ENCODE measurements at places on chromosomes 12 and 14.

- no peak for DNase-seq
These were observed 33.4 kb upstream of the TXNRD1 start for GRCh38 chr12:104182144-104182543.

DNA sequence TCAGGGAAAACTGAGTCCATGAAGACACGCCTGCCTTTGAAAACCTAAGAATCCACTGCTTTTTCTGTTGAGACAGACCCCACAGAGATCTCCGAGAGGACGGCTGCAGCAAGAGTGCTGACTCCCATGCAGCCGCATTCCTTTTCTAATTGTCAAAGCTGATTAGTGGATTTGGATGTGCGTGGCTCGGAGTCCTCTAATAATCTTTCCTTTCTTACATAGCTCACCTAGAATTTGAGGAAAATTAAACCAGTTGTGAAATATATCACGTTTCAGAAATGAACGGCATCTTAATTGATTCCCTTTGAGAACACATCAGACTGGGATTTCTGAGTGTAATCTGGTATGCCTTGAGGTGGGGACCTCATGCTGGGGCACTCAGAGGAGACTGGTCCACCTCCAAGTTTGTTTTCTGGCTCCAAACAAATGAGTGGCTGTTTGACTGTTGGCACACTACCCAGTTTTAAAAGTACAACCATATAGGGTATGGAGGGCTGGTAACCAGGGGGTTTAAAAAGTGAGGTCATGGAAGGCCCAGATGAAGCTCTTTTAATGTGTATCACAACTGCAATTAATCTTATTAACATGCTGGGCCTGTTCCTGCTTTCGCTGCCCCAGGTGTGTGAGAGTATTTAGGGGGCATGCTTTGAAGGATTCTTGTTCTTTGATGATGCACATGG is 63.3 kb downstream of the RASSF3 start:
- no peak for DNase-seq

DNA sequence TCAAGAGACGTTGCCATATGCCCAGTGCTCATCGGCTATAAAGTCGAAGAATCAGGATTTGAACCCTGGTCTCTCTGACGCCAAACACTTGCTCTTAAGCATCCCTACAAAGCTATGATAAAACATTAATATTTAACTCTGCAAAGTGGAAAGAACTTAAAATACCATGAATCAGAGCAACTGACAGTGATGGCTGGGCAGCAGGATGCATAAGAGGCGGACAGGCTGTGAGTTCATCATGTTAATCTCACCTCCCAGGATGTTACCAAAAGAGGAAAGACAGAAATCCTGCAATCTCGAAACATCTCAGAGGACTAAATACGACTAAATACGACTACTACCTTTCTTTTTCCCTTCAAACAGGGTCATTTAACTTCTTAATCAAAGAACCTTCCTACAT is 5.8 kb downstream of the DICER1 start:
- no peak for DNase-seq

DNA sequence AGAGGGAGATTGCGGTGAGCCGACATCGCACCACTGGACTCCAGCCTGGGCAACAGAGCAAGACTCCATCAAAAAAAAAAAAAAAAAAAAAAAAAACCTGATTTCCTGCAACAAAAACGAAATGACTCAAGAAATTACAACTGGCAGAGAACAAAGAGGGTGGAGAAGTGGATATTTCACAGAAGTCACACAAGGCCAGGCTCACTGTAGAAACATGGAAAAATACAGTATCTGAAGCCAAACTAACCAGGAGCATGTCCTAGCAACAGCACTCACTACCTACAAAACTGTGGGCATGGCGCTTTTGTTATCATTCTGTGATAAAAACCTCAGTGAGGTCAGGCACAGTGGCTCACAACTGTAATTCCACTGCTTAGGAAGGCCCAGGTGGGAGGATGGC is 11.7 kb upstream of the MMP17 start:
- no peak for DNase-seq

- DNase-seq = peak; percentile 61
These were observed 25.1 kb downstream of the MEG3 start for GRCh38 chr14:100850841-100851585.

GRCh38 chr12:64181430-64182291 is 40.4 kb downstream of the KICS2 start:
- DNase-seq = peak; percentile 17

- DNase-seq = no peak
These were observed 349.8 kb downstream of the IPO8 start for GRCh38 chr12:30345744-30346471.

- peak; percentile 59 for DNase-seq
These were observed at the start of gene KLRG1 for GRCh38 chr12:8989413-8989812. Gene KLRG1, plus strand, starts transcription at chr12:8989546. Its CDS starts 90 bp downstream, at chr12:8989636.

GRCh38 chr12:41919526-41920261 is 225.0 kb downstream of the GXYLT1 start:
- no peak for DNase-seq

DNA sequence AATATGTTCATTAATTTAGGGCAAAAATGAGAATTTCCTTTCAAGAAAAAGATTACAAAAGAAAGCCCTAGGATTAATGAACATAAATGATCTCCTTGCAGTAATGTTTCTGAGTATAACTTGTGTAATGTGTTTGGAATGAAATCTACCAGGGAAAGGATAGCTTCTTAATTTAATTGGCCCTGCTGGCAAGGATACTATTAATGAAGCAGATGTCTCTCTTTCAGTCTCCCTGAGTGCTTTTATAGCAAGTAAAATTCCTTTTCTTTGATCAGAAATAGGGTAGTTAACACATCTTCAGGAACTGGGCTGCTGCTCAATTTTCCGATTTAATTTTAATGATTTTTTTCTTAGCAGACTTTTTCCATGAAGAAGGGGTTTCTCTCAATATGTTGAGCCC is 379.4 kb upstream of the PDE3A start:
- DNase-seq = no peak

GRCh38 chr14:45048385-45048784 is 35.5 kb upstream of the PRPF39 start:
- DNase-seq = no peak

GRCh38 chr12:22115711-22116110 is 69.7 kb downstream of the CMAS start:
- DNase-seq = no peak

- peak; percentile 91 for DNase-seq
These were observed at the start of gene POC1B for GRCh38 chr12:89525824-89526770. Gene POC1B, minus strand, starts transcription at chr12:89526047. Its CDS starts 152 bp downstream, at chr12:89525895.

- no peak for DNase-seq
These were observed 28.5 kb downstream of the PRIMA1 start for GRCh38 chr14:93759719-93760307.

- DNase-seq = no peak
These were observed 176.1 kb downstream of the RMST start for GRCh38 chr12:97638739-97639138.

GRCh38 chr14:77618381-77618970 is 2.0 kb upstream of the SPTLC2 start:
- no peak for DNase-seq

GRCh38 chr14:29390081-29390832 is 537.4 kb downstream of the PRKD1 start:
- no peak for DNase-seq

GRCh38 chr14:47763188-47763854 is 87.9 kb upstream of the MDGA2 start:
- no peak for DNase-seq

GRCh38 chr12:109871668-109872314 is 8.6 kb downstream of the GLTP start:
- no peak for DNase-seq

DNA sequence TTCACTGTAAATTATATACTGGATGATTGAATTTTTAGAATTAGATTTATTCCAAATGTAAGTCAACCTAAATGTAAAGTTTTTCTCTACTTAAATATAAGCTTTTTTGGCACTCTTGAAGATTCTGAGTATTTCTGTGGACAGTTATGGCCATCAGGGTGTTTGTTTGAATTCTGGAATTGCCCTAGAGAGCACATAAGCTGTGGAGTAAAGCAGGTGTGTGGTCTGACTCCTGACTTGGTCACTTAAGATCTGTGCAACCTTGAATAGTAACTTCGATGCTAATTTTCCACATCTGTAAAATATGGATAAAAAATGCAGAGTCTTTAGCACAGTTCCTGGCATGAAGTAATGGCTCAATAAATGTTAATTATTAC is 64.4 kb downstream of the FUT8 start:
- no peak for DNase-seq

DNA sequence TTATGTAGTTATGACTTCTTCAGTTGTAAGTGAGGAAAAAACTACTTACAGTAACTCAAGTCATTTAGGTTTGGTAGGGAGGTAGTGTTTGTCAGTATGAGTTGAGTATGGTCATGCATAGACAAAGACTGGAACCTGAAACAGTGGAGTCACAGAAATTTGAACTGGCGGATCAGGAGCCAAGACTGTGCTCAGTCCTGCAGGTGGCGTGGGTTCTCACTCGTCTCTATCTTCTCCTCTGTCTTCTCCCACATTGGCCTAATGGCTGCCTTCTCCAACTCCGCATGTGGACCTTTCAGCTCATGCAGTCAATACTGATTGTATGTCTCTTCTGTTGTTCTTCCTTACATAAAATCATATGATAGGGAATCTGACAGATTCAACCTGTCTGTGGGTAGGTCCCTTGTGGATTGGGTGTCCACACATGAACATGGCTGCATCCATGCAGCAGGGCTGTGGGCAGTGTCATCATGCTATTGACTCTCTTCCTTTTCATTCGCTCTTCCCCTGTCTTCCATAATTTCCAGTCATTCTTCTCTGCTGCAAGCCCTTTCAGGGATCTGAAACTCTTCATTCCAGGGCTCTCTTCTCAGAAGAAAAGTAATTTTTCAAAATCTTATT is 78.8 kb upstream of the NEDD1 start:
- DNase-seq = no peak

- no peak for DNase-seq
These were observed 58.1 kb upstream of the DIO2 start for GRCh38 chr14:80269353-80269925.

GRCh38 chr12:6644257-6644596 is 3.0 kb downstream of the ACRBP start:
- peak; percentile 42 for DNase-seq

GRCh38 chr14:98966475-98967162 is 305.4 kb downstream of the BCL11B start:
- no peak for DNase-seq

- DNase-seq = peak; percentile 88
These were observed 459.5 kb upstream of the PDE3A start for GRCh38 chr12:19908830-19909229.
